ENCODE measurements at places on chromosomes 16 and 17.

GRCh38 chr16:87543436-87544191, 50.8 kb upstream of the ZCCHC14 start:
- no peak for DNase-seq

GRCh38 chr17:66778531-66779236, 56.2 kb upstream of the CACNG5 start:
- DNase-seq, result no peak

DNA sequence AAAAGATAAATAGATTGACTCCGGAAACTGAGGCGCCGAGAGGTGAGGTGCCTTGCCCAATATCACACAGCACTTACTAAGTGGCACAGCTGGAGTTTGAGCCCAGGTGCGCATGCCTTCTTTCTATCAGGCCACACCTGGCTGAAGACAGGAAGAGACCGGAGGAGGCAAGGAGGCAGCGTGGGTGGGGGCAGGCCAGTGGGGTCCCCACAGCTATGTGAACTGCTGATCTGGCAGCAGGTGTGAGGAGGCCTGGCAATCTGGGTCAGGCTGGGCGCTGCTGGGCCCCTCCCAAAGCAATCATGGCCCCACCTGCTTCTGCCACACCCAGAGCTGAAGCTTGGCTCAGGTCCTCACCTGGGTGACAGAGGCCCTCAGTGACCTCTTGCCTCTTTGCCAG, 1.9 kb upstream of the GDPD3 start:
- DNase-seq, result no peak

GRCh38 chr16:49650603-49651002, 205.3 kb downstream of the ZNF423 start:
- no peak for DNase-seq

DNA sequence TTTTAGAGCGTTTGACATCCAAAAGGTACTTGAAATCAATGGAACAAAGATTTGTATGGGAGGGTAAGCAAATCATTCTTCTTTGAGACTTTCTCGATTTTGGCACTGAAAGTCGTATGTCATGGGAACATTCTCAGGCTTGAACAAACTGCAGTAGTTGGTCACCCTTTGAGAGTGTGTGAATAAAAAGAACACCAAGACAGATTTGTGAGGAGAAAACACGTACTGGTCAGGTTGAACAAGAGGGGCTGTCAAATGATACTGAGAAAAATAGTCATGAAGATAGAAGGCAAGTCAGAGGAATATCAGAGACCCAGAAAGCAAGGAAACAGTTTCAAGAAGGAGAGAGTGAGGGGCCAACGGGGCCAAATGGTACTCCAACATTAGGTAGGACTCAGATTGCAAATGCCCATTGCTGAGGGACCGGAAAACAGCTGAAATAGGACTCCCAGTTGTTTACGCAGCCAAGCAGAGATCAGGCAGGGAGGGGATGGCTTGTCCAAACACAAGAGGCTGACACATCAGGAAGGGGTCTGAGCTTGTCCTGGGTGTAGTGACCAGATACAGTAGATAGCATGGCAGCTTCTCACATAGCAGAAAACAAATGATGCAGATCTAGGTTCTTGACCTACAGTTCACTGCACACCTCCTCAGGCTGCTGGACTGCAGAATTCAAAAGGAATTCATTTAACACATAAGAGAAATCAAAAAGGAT, 74.5 kb upstream of the MYOCD start:
- no peak for DNase-seq

DNA sequence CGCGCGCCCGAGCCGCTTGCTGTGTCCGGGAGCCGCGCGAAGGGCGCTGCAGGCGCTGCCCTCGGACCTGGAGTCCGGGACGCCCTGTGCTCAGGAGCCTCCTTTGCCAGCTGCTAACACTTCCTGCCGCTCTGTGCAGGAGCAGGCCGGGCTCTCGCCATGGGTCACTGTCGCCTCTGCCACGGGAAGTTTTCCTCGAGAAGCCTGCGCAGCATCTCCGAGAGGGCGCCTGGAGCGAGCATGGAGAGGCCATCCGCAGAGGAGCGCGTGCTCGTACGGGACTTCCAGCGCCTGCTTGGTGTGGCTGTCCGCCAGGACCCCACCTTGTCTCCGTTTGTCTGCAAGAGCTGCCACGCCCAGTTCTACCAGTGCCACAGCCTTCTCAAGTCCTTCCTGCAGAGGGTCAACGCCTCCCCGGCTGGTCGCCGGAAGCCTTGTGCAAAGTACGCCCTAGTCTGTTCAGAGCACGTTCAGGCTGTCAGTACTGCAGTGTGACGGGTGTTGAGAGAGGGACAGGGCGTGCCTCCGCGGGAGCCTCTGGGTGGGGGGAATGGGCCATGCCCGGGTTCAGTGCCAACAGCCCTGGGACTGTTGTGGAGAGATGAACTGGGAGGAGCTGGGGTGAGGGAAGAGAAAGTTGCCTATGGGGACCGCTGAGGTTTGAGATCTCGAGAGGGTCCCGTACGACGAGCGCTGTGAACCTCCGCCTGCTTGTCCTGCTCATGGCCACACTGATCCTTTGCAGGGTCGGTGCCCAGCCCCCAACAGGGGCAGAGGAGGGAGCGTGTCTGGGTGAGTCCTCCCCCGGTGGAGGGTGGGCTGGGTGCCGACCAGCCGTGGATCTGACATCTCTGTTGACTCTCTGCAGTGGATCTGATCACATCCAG, 1.3 kb downstream of the ZNF276 start:
- peak; percentile 70 for DNase-seq

GRCh38 chr16:66947302-66948065, 12.2 kb downstream of the CES2 start:
- DNase-seq, result peak; percentile 87

- DNase-seq, result peak; percentile 68
Observed at GRCh38 chr17:80931421-80932265, 60.0 kb upstream of the CHMP6 start.

DNA sequence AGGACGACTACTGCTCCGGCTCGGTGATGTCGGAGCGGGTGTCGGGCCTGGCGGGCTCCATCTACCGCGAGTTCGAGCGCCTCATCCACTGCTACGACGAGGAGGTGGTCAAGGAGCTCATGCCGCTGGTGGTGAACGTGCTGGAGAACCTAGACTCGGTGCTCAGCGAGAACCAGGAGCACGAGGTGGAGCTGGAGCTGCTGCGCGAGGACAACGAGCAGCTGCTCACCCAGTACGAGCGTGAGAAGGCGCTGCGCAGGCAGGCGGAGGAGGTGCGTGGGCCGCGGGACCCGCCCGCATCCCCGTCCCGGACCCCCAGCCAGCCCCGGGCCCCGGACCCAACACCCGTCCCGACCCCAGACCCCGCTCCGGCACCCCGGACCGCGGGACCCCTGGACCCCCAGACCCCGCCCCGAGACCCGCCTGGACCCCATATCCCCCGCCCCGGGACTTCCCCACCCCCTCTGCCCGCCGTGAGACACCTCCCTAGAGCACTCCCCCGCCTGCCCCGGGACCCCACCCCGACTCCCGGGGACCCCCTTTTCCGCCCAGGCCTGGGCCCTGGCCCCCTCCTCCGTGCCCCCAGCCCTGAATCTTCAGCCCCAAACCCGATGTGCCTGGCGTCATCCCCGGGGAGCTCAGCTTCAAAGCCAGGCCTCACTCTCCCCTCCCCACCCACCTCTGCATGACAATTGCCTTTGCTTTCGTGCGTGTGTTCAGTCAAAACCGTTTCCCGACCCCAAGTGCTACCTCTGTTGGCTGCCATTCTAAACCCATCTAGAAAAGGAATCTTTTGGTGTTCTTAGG, 594 bp downstream of the MAPK8IP3 start:
- DNase-seq, result no peak

DNA sequence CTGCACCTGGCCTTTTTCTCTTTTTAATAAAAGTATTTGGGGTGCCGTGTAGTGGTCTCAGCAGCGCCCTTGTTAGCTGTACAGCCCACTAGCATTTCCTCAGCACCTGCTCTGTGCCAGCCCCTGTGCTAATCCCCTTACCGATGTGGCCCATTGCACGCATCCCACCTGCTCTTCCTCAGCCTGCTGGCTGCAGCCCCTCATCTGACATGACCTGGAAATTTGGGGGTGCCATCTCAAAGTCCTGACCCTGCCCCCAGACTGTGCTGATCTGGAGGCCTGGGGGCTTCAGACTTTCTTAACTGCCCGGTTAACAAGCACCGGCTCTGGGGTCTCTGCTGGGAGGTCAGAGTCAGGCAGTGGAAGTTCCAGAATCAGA, 10.4 kb downstream of the GPRC5C start:
- no peak for DNase-seq

DNA sequence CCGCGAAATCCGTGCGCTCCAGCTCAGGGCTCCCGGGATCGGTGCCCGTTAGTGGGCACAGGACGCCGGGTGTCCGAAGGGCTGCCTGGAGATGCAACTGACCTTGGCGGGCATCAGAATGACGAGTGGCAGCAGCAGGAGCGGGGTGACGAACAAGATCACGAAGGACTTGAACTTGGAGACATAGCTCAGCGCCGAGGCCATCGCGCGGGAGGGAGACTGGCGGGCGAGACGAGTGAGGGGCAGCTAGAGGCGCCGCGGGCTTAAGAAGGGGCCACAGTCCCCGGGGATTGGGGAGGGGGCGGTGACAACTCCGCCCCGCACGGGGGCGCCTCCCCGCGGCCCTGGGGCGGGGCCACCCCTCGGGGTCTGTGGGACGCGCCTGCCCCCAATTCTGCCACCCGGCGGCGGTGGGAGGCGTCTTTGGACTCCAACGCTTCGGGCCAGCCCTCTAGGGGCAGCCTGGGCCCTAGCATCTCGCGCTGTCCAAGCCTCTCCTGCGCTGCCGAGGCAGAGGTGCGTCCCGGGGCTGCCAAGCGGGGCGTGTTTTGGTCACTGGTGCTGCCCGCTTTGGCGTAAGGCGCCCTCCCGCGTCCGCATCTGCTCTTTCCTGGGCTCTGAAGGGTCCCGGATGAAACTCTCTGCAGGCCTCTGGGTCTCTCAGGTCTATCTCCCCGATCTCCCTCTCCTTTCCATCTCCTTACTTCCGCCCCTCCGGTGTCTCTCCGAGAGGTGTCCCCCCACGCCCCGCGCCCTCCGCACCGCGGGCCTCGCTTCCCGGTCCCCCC, at the start of gene SLC13A5:
Gene SLC13A5, minus strand, starts transcription at position 240 of the 788 bp plus-strand sequence. Its CDS starts 36 bp downstream, at position 204.
- peak; percentile 56 for DNase-seq

DNA sequence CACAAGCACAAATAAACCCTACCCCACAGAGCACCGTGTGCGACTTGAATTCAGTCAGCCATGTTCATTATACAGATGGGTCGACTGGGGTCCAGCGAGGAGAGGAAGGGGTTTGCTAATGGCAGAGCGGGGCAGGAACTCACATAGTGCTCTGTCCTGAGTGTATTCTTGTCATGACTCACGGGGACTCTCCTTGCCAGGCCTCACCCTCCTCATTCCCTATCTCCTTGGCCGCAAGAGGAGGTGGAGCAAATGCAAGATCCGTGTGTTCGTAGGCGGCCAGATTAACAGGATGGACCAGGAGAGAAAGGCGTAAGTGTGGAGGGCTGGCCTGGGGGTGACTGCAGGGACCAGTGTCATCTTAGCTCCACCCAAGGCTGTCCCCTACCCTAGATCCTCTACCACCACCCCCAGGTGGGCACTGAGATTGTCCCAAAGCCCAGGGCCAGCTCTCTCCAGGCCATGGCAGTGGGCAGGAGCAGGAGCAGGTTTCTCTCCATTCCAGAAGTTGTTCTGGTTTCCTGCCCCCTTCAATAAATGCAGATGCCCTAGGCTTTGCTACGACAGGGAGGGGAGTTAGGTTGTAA, 29.4 kb downstream of the SLC12A3 start:
- no peak for DNase-seq

GRCh38 chr17:66523378-66524200, 221.2 kb downstream of the PRKCA start:
- DNase-seq, result no peak

GRCh38 chr17:72578817-72579470, 458.1 kb downstream of the SOX9 start:
- DNase-seq, result no peak

GRCh38 chr16:27769561-27770255, 219.8 kb downstream of the KATNIP start:
- DNase-seq, result peak; percentile 46

DNA sequence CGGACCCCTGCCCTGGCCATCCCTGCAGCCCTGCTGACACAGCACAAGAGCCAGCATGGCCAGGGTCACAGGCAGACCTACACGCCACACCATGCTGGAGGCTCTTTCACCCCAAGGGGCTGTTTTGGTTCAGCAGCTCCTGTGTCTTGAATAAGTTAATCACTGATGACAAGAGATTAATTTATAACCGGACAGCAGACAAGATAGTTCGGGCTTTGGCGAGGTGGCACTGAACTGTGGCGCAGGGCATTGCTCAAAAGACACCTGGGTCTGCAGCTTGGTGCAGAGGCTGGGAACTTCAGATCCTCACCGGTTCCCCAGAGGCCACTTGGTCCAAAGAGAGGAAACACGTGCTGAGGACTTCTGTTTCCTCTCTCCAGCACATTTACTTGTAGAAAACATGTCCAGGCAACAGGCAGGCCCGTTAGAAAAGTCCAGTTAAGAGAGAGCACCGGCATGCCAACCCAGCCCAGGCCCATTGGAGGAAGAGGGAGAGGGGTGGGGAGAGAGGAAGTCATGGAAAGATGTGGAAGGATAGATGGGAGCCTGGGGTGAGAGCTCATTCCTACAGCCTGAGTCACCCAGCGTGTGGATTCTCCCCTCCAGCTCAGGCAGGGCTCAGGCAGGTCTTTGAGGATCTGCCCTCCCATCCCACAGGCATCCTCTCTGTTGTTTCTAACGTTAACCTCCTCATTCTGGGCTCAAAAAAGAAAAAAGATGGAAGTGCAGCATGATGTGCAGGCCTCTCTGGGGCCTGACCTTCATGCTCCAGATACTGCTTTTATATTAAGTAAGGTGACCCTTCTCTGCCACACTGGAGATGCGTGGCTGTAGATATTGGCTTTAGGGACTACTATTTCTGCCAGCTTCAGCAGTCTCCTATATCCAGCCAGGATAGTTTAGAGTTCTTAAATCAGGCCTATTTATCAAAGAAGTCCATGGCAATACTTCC, 80.0 kb upstream of the HNF1B start:
- DNase-seq, result no peak

Data from femur (tissue), 1 donor.